ENCODE measurements at places on chromosomes 1 and 21.

- DNase-seq: no peak
Measured at GRCh38 chr1:67767103-67767782, 66.0 kb downstream of the GNG12 start.

DNA sequence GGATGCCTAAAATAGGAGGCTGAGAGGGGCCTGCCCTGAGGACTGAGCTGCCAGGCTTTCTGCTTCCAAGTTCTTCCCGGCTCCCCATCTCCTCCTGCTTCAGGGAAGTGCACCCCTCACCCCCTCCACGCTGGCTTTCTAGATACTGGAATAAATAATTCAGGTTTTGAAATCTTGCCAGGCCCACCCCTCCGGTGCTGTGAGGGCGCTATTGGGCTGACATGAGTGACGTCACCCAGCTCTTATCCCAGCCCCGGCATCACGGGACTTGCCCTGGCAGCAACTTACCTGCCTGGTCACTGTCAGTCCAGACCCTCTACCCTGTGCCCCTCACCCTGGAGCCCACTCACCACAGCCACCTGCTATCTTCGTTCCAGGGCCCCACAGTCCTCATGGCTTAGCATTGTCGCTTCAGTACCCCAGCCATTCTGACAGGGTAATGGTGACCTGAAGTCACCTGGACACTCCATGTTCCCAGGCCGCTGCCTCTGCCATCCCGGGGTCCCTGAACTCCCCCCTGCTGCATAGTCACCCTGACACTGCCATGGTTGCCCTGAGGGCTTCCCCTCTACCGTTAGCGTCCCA, 819 bp upstream of the GPR3 start:
- peak; percentile 45 for DNase-seq

DNA sequence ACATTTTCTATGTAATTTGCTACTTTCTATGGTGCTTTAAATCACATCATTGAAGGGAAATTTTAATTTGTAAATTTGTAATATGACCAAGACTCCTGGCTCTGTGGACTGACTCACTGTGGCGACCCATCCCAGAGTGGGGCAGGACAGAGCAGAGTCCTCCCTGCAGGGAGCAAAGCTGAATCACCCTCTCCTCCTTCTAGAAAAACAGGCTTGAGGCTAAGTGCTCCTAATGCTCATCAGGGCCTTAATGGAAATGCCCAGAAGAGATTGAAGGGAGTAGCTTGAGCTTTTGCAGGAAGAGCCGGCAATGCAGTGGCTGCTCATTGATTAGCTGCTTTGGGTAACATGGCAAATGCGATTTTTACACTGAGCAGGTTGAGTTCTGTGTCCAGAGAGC, 16.8 kb downstream of the S100A10 start:
- no peak for DNase-seq

GRCh38 chr1:69648486-69648885, 80.8 kb downstream of the LRRC7 start:
- no peak for DNase-seq

DNA sequence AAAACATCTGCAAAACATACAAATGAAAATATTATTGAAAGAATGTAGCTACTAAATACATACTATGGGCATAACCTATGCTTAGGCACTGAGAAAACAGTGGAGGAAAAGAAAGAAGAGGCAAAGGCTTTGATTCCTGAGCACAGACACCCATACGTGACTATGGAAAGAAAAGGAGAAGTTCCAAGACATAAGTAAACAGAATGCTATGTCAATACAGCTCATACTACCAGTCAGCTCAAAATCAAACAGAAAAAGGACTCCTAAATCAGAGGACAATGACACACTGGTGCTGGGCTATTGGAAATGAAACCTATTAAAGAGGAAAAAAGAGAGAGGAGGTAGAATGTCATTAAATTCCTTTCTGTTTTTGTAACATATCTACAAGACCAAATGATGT, 225.4 kb downstream of the SMYD3 start:
- DNase-seq: no peak

- no peak for DNase-seq
Measured at GRCh38 chr1:193418745-193419058, 232.3 kb upstream of the B3GALT2 start.

DNA sequence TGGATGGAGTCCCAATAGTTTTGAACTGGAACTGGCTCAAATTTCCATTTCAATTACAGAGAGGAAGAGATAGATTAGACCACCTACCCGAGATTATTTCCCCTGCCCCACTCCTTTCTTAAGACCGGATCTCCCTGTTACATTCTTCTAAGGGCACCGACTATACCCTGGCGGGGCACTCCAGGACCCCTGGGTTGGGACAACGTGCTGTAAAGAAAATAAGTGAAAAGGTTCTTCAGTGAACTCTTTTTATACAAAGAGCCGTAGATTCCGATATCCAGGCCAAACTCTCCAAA, 6.7 kb downstream of the NR5A2 start:
- no peak for DNase-seq

DNA sequence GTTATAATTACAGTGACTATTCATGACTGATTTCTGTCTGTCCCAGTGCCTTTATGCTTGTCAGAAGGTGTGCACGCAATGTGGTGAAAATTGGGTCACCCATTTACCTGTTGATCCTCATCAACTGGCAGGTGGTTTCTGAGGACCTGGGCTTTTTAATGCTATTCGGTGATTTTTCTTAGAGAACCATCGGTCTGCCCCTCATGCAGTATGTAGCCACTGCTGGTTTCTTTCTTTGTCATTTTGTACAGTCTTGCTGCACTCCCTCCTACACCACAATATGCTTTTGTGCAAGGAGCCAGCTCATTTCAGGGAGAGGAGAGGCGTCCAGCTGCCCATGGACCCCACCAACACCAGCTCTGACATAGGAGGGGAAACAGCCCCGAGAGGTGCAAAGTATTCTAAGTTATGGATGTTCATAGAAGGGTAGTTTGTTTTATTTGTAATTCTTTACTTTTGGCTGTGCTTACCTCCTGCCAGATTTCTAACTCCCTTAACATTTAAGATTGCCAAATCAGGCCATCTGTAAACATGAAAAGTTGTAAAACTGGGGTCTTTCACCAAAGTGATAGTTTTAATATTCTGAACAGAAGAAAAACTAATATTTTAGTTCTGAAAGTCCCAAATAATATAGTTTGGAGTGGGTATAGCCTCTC, 325.3 kb downstream of the PTBP2 start:
- DNase-seq: no peak

Measured in CD4-positive, alpha-beta T cell treated with Interleukin-10 for 1 hour (primary cell).